IPS-NIHi11 (cell line): ENCODE measurements at places on chromosomes 1 and 21.

- DNase-seq = no peak
Measured at GRCh38 chr1:242824435-242824834, 299.9 kb upstream of the PLD5 start.

GRCh38 chr1:113857776-113858175 is 13.7 kb downstream of the PTPN22 start:
- no peak for DNase-seq

GRCh38 chr1:222140206-222140605 is 398.3 kb upstream of the DUSP10 start:
- DNase-seq = no peak

GRCh38 chr1:184745929-184746638 is 8.6 kb downstream of the EDEM3 start:
- no peak for DNase-seq

DNA sequence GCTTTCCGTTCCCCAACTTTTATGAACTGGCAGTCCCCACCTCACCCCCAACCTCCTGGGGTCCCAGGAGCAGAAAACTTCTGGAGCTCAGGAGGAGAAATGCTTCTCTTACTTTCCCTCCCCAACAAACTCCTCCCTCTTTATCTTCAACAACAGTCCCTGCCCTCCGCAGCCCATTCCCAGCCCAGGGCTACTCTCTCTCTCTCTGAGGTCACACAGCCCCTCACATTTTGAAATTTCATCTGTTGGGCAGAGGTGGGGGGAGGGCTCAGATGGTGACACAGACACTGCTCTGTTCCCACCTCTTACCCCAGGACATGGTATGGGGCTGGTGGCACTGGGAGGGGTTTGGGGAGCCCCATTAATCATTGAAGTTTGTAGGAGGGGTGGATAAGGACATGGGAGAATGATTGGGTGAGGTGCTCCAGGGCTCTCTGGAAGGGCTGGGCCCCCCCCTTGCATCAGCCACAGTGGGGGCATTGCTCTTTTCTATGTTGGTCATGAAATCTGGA is 6.0 kb downstream of the PIK3CD start:
- no peak for DNase-seq

DNA sequence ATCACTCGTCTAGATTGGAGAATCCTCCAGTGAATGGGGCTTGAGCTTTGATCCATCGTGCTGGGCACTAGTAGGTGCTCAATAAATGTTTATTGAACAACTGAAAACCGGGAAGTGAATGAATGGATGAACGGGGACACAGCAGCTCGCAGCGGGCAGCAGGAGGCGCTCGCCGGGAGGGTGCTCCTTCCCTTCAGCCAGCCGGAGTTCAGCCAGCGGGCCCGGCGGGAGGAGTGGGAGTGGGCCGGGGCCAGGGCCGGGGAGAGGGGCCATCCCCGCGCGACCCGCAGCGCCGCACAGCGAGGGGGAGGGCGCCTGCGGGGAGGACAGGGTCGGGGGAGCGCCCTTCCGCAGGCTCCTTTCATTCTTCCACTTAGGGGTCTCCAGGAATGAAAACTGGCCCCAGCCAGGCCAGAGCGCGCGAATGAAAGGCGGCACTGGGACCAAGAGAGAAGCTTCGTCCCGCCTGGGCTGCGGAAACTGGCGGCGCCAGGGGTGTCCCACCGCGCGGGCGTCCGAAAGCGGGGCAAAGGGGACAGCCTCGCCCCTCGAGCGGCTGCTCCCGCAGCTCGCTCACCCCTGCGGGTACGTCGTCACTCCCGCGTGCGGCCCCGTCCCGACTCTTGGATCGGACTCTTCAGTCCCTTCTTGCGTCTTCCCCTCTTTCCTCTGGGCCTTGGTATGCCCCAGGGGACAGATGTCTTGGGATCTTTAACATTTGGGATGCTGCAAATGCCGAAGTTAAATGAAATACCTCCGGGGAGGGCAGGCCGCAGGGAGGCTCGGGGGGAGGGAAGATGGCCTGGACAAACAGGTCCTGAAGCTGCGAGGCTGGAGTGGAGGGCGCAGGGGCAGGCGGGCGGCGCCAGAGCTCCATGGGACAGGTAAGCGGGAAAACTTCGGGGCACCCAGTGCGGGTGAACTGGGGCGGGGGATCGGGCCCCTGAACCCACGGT is 3.6 kb upstream of the INAVA start:
- peak; percentile 80 for DNase-seq

DNA sequence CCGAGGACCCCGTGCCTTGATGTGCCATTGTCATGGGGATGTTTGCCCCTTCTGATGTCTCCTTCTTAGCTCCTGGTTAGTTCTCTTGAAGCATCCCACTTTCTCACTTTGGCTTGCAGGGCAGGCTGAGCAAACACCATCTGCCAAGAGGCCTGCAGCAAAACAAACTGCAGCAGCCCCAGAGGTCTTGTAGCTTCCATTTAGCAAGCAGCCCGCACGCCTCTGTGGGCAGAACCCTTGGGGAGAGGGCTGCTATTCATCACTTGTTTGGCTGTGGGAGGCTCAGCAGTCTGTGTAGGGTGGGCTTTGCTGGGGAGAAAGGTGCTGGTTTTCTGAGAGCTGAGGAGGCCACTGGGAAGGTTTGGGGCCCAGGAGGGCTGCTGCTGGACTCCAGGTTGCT is 56.7 kb downstream of the KCNC4 start:
- DNase-seq = no peak

- no peak for DNase-seq
Measured at GRCh38 chr1:101453844-101454243, 217.0 kb downstream of the S1PR1 start.

GRCh38 chr1:163094182-163094581 is 25.0 kb downstream of the RGS4 start:
- no peak for DNase-seq

- peak; percentile 35 for DNase-seq
Measured at GRCh38 chr1:75129983-75130789, 4.0 kb upstream of the LHX8 start.

- no peak for DNase-seq
Measured at GRCh38 chr1:89699451-89699986, 66.6 kb downstream of the LRRC8C start.

- no peak for DNase-seq
Measured at GRCh38 chr1:83017276-83017675, 981.7 kb downstream of the TTLL7 start.

DNA sequence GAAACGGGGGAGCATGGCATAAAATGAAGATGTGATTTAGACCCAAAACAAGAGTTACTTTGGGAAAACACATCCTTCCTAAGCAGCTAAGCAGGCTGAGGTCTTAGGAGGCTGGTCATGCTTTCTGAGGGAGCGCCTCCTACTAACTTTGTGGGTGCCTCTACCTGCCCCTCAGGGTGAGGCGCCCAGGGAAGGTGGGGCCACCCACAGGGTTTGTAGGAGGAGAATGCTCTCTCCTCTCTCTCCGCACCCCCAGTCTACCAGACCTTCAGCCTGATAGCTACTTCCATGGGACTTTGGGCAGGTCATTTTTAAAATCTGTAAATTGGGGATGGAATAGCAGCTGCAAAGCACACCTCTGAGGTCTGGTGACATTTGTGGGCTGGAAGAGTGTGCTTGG is 23.8 kb downstream of the SLC27A3 start:
- DNase-seq = no peak

- no peak for DNase-seq
Measured at GRCh38 chr1:189851806-189852367, 625.8 kb downstream of the BRINP3 start.

DNA sequence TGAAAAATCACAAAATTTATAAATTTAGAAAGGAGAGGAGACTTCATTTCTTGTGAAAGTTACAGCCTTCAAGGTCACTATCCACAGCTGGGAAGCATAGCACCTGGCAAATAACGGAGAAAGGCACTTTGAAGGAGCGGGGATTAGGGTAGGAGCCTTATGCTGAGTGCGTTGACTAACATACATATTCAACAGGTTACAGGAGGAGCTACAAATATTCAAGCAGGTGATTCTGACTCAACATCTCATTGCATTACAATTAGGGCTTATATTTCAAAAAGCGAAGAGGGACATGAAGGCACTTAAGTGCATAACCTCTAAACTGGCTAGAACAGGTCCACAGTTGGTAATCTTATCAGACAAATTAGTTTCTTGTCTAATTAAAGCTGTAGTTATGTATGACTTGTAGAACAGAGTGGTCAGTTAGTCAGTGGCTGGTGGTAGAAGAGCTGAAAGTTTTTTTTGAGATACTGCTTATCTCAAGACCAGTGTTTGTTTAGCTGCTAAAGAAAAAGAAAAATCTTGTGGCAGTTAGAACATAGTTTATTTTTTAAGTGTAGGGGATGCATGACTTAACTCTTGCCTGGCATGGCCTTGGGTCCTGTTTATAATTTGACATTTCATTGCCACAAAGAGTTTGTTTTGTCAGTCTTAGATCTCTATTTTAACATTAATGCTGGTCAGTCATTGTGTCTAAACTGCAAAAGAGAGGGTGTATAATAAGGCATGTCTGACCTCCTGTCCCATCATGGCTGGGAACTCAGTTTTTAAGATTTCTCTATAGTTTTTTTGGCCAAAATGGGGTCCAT is 311.5 kb downstream of the DUSP10 start:
- DNase-seq = no peak

DNA sequence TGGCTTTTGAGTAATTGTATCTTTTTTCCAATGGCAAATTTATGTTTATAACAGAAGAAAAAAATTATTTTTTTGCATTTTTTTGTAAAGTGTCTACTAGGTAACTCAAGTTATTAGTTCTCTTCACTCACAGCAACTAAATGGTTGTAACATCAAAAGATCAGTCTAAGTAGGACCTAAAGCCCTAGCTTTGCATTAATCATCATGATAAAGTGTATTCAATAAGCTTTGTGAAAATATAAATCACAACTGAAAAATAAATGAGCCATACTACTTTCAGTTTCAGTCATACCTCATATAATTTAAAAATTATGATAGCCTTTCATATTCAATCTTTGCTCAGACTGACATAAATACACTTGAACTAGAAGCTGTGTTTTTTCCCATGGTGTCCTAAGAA is 6.9 kb downstream of the TAF5L start:
- no peak for DNase-seq

DNA sequence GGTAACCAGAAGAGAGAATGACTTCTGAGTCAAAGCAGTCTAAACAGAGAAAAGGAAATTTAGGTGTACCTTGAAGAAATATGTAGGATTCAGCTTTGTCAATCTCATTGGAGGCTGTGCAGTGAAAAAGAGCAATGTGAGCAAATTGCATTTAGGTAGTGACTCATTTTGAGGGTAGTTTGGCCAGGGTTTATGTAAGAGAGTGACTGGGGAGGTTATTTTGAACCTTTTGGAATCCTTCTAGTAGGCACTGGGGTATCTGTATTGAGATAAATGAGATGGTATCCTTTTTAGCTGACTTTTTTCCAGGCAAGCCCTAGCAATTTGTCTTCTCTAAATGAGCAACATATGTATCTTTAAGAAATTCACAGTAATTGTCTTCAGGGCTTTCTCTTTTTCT is 95.9 kb downstream of the DISP1 start:
- DNase-seq = no peak

- DNase-seq = no peak
Measured at GRCh38 chr1:204712708-204713430, 27.3 kb upstream of the LRRN2 start.

- no peak for DNase-seq
Measured at GRCh38 chr1:225766967-225767633, 10.5 kb upstream of the SRP9 start.

DNA sequence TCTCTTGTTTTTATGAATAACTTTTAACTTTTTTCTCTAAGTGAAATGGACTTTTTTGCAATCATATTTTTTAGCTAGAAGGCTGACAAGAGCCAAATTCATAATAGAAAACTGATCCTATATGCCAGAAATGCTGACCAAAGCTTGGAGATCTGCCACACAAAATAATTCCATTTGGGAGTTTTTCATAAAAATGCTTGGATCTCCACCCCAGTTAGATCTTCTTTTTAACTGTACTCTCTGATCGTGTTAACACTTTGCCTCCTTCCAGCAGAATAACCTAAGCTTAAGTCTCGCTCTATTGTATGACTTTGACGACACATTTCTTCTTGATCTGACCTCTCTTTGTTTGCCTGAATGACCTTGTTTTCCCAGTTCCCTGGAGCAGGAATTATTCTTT is 16.8 kb downstream of the FLG2 start:
- DNase-seq = no peak

- DNase-seq = no peak
Measured at GRCh38 chr1:56527548-56528302, 51.6 kb downstream of the PLPP3 start.

- DNase-seq = no peak
Measured at GRCh38 chr1:89965193-89965768, 29.6 kb upstream of the ZNF326 start.

DNA sequence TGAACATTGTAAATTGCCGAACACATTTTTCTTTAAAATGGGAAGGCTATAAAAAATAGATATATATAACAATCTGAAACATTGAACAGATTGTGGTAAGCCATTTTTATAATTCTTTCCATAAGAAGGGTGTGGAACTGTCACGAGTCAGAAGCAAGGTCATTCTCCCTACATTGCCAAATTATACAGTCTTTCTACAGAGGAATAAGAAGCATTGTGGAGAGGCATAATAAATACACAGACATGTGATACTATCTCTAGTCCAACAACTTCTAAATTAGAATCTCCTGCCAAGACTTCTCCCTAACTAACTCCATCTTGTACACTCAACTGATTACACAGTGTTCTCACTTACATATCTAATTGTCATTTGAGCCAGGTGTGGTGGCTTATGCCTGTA is 227.9 kb downstream of the CENPF start:
- no peak for DNase-seq

GRCh38 chr1:214019499-214019898 is 31.7 kb downstream of the PROX1 start:
- DNase-seq = no peak

GRCh38 chr1:160829766-160830165 is 32.9 kb downstream of the CD244 start:
- DNase-seq = no peak

GRCh38 chr1:148353461-148354283 is 129.4 kb downstream of the PPIAL4G start:
- DNase-seq = peak; percentile 61

- no peak for DNase-seq
Measured at GRCh38 chr1:216368249-216368648, 55.0 kb downstream of the USH2A start.

DNA sequence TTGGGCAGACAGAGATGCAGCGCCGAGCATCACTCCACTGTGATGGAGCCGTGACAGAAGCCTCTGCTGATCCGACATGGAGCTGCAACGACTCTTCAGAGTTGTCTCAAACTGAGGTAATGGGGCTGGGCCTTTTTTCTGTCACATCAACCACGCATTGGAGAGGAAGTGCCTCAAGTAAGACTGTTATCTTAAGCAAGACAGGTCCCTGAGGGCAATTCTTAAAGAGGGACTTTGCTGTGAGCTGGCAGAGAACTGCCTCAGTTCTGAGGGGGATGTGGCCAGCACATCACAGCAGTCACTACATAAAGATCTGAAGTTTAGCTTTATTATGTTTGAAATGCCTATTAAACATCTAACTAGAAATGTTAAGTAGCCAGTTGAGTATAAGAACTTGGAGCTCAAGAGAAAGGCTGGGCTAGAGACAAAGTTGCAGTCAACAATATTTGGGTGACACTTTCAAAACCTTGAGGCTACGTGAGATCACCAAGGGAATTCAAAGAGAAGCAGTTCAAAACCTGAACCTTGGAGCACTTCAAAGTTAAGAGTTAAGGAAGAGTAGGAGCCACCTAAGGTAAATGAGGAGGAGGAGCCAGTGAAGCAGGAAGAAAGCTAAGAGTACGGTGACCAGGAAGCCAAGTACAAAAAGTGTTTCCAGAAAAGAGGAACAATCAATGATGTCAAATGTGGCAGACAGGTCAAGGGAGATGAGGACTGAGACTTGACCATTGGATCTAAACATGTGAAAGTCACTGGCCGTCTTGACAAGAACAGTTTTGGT is 54.2 kb upstream of the BCL9 start:
- DNase-seq = no peak
